ENCODE measurements at places on chromosomes 1 and 21. TPM values are rescaled to one million over a fixed set of nuclear protein-coding genes. Genes with fewer than 3 reads are reported as not detected.

DNA sequence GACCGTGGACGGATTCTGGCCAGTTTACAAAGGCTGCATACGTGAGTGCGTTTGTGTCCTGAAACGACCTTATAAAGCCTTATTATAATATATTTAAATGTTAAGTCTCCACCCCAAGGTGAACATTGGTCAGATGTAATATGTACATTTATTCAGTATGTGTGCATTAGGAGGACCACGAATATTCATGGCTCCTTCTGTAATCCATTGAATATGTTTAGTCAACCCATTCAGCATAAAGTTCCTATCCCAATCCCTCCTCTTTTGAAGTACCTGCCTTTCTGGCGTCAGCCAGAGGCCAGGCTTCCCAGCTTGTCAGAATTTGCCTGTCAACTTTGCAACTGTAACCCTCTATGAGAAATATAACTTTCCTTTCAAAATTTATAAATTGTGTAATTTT lies 10.4 kb upstream of the FLG start:
- DNase-seq: no peak

- no peak for DNase-seq
These were observed 564.5 kb upstream of the PTBP2 start for GRCh38 chr1:96157101-96157500.

DNA sequence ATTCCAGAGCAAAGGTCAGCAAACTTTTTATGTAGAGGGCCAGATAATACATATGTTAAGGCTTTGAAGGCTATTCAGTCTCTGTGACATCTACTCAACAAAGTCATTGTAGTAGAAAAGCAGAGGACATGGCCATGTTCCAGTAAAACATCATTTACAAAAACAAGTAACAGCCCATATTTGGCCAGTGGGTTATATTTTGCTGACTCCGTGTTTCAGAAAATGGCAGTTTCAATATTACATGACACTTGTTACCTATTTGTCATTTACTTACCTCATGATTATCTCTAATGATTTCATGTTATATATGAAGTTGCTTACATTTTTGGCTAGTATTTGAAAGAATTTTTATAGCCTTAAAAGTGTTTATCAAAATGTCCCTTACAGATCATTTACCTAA lies 117.4 kb upstream of the B3GALT2 start:
- DNase-seq: no peak

GRCh38 chr1:17155257-17155920 lies 36.1 kb upstream of the PADI2 start:
- no peak for DNase-seq

GRCh38 chr1:201626629-201627275 lies 87.8 kb downstream of the NAV1 start:
- DNase-seq: no peak

Gene CGN
- 58.9 TPM for polyA plus RNA-seq

- DNase-seq: no peak
These were observed 139.0 kb downstream of the DPYD start for GRCh38 chr1:97781762-97782337.

All from renal pelvis (tissue), 12 donors.